ENCODE measurements at places on chromosomes 1 and 21.
A peak's percentile ranks its signal among the peaks of the same experiment; 100 is the strongest.

- no peak for DNase-seq
Observed at GRCh38 chr21:23811805-23812204, 1795.5 kb downstream of the MRPL39 start.

GRCh38 chr1:196105901-196106300, 502.3 kb downstream of the KCNT2 start:
- DNase-seq = no peak

DNA sequence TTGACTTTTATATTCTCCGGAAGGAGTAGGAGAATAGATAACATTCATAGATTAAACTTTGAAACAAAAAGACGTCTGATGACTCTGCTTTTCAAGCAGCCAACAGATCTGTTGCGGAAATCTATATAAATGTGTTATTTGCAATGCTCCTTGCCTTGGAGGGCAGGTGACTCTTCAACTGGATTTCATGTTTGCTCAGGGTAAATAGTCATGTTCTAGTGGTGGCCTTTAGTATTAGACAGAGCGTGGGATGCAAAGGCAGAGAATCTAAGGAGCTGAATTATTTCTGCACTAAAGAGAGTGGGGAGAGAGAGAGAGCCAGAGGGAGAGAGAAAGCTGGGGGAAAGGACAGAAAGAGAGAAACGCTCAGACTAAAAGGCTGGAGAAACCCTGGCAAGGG, 454.3 kb downstream of the AJAP1 start:
- peak; percentile 4 for DNase-seq

DNA sequence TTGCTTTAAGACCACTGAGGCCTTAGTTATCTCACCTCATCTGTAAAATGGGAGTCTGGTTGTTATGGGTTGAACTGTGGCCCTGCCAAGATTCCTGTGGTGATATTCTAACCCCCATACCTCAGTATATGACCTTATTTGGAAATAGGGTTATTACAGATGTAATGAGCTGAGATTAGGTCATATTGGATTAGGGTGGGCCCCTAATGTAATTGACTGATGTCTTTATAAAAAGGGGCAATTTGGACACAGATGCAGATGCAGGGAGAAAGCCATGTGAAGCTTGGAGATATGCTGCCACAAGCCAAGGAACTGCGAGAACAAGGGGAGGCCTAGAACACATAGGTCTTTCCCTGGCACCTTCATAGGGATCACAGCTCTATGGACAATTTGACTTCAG, 3.9 kb downstream of the C1orf87 start:
- DNase-seq = no peak

GRCh38 chr1:156429313-156430060, 60.5 kb downstream of the RHBG start:
- no peak for DNase-seq

GRCh38 chr1:205375835-205376545, 19.3 kb upstream of the KLHDC8A start:
- DNase-seq = peak; percentile 22

- no peak for DNase-seq
Observed at GRCh38 chr1:173193639-173194038, 13.5 kb downstream of the TNFSF4 start.

Measured in COR-L47 (cell line).